ENCODE measurements at places on chromosomes 2 and 18.
A peak's percentile ranks its signal among the peaks of the same experiment; 100 is the strongest.

DNA sequence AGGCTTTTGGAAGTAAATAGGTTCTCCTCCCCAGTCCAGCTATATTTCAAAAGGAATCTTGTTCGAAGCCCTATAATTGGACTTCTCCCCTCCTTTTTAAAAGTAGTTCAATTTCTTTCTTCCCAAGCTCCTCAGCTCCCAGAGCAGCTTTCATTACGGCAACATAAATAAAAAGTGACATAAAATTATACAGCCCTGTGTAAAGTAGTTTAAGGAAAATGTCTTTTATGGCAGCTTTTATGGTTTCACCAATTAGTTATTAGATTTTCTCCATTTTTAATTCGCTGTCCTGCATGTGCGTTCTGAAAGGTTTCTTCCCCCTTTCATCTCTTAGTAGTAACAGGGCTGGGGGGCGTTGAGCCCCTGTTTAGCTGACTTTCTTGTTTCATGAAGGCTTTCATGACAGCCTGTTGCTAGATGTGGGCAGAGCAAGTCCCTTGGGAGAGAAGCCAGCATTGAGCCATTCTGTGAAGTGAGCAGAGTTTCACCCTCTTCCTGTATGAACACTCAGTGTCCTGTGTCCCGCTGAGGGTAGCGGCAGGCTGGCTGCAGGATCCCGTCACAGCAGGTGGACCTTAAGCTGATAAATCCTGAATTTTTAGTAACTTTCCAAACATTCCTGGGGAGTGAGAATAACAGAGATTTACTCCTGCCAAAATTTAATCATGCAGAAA is 229.7 kb upstream of the SPRED2 start:
- DNase-seq: peak; percentile 18

- no peak for DNase-seq
These were observed 40.5 kb downstream of the MYO5B start for GRCh38 chr18:50154420-50154819.

DNA sequence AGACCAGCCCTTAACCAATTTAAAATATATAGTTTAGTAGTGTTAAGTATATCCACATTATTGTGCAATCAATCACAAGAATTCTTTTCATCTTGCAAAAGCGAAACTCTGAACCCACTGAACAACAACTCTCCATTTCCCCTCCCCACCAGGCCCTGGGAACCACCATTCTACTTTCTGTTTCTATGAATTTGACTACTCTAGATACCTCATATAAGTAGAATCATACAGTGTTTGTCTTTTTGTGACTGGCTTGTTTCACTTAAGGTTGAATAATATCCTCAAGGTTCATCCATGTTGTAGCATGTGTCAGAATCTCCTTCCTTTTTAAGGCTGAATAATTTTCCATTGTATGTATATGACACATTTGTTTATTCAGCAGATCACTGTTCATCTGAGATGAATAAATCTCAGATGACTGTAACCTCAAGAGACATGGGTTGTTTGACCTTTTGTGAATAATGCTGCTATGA is 8.1 kb upstream of the SOS1 start:
- peak; percentile 60 for DNase-seq

- DNase-seq: no peak
These were observed at the start of gene DYTN for GRCh38 chr2:206718296-206718695. DYTN (minus strand) TSS chr2:206718396; CDS start chr2:206718279, 117 bp downstream.

- DNase-seq: no peak
These were observed 123.4 kb downstream of the LAMA1 start for GRCh38 chr18:6994056-6994770.

- DNase-seq: no peak
These were observed 569.3 kb downstream of the TNS1 start for GRCh38 chr2:217433522-217433921.

- DNase-seq: peak; percentile 12
These were observed 216.8 kb downstream of the EIPR1 start for GRCh38 chr2:3160751-3161330.

GRCh38 chr2:68857202-68857845 is 13.9 kb downstream of the BMP10 start:
- DNase-seq: no peak

GRCh38 chr18:75269696-75270095 is 59.1 kb downstream of the TSHZ1 start:
- DNase-seq: no peak

- no peak for DNase-seq
These were observed 287.0 kb downstream of the PHLPP1 start for GRCh38 chr18:63002305-63002704.

Data from LHCN-M2 (cell line).